Lung (tissue), 17 donors: ENCODE measurements at places on chromosomes 7 and 10. TPM values are rescaled to one million over a fixed set of nuclear protein-coding genes. Genes with fewer than 3 reads are reported as not detected.
A peak's percentile ranks its signal among the peaks of the same experiment; 100 is the strongest.

Gene TAS2R41
- polyA plus RNA-seq, result not detected

Gene HTR5A
- not detected for polyA plus RNA-seq

Gene ETV1
- polyA plus RNA-seq, result 27.4 TPM

Gene SRGN
- 1,336 TPM for polyA plus RNA-seq

- no peaks in the 10 kb centered on the region for H3K36me3 ChIP-seq
- H3K27me3 ChIP-seq, result no peaks in the 10 kb centered on the region
- no peak overlapping the region for H3K27ac ChIP-seq
- no peaks in the 10 kb centered on the region for H3K4me1 ChIP-seq
Measured at GRCh38 chr7:123494193-123494796, 40.1 kb downstream of the IQUB start.

DNA sequence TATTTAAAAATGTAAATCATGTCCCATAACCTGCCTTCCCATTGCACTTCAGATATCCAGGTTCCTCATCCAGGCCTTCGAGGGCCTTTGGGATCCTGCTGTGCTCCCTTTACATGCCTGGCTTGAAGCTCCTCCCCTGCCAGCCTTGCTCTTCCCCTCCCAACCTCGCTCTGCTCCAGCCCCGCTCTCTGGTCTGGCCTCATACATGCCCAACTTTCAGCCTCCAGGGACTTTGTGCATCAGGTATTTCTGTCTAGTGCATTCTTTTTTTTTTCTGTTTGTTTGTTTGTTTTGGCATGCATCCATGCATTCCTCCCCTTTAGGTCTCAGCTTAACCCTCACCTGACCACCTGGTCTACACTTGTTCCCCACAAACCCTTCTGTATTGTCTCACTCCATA is 160.3 kb downstream of the SNX10 start:
- no peaks in the 10 kb centered on the region for H3K27me3 ChIP-seq
- no peak overlapping the region for H3K27ac ChIP-seq
- no peak overlapping the region for H3K4me3 ChIP-seq
- no peaks in the 10 kb centered on the region for H3K36me3 ChIP-seq

DNA sequence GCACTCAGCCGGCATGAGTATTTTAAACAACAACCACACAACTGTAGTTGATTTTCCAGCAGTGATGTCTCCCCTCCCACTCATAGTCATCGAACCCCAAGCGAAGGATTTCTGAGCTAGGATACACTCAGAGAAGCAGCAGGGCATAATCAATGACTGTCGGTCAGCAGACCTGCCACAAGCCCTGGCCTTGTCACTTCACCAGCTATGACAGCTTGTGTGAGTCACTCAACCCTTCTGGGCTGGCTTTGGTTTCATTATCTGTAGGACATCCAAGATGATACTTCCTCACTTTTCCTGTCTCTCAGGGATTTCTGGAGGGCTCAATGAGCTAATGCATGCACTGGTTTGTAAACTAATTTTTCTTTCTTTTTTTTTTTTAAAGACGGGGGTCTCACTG is 22.0 kb upstream of the UBE3C start:
- no peak overlapping the region for H3K27ac ChIP-seq
- H3K4me3 ChIP-seq, result no peak overlapping the region
- DNase-seq, result no peak
- no peaks in the 10 kb centered on the region for H3K27me3 ChIP-seq

GRCh38 chr10:2076528-2076927 is 339.2 kb upstream of the ADARB2 start:
- no peaks in the 10 kb centered on the region for H3K27me3 ChIP-seq
- H3K36me3 ChIP-seq, result no peaks in the 10 kb centered on the region
- no peaks in the 10 kb centered on the region for H3K4me1 ChIP-seq
- DNase-seq, result no peak
- no peak overlapping the region for H3K4me3 ChIP-seq
- no peak overlapping the region for H3K27ac ChIP-seq

GRCh38 chr7:16455591-16455990 is 9.9 kb downstream of the SOSTDC1 start:
- H3K27me3 ChIP-seq, result no peaks in the 10 kb centered on the region
- DNase-seq, result no peak
- H3K4me3 ChIP-seq, result no peak overlapping the region

- no peak overlapping the region for H3K27ac ChIP-seq
- no peaks in the 10 kb centered on the region for H3K4me1 ChIP-seq
- no peak for DNase-seq
- H3K27me3 ChIP-seq, result no peaks in the 10 kb centered on the region
- H3K36me3 ChIP-seq, result no peaks in the 10 kb centered on the region
Measured at GRCh38 chr10:8768852-8769251, 714.4 kb downstream of the GATA3 start.

DNA sequence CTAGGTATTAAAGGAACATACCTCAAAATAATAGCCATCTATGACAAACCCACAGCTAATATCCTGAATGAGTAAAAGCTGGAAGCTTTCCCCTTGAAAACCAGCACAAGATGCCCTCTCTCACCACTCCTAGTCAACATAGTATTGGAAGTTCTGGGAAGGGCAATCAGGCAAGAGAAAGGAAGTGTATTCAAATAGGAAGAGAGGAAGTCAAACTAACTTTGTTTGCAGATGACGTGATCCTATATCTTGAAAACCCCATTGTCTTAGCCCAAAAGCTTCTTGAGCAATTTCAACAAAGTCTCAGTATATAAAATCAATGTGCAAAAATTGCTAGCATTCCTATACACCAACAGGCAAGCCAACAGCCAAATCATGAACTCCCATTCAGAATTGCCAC is 131.3 kb downstream of the FANK1 start:
- no peak for DNase-seq
- no peak overlapping the region for H3K27ac ChIP-seq
- no peak overlapping the region for H3K4me3 ChIP-seq
- H3K4me1 ChIP-seq, result no peaks in the 10 kb centered on the region

- no peaks in the 10 kb centered on the region for H3K4me1 ChIP-seq
- no peaks in the 10 kb centered on the region for H3K27me3 ChIP-seq
- no peaks in the 10 kb centered on the region for H3K36me3 ChIP-seq
Measured at GRCh38 chr7:50937727-50938126, 155.0 kb upstream of the GRB10 start.

DNA sequence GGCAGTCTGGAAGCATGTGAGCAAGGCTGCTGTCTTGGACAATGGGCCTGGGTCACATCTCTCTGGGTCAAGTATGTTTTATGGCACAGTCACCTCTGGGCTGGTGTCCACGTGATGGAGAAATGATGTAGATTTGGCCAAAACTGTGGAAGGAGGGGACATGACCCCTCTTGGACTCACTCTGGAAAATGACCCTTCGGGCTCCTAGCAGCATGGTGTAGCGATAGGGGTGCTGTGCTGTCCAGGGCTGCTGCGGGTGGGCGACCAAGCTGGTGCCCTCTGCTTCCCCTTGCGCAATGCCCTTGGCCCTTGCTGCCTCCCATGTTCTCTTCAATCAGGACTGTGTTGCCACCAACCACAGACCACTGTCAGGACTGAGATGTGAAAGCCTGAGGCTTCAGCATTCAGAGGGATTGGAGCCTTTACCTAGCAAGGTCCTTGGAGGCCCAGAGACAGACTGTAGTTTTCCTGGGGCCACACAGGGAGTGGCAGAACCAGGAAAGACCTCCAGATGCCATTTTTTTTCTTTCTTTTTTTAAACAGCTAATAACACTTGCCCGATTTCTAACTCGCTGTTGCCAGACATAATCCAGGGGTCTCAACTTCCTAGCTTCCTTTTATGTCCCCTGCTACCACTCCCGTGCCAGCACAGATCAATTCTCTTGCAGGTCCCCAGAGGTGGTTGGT is 6.1 kb downstream of the CYP26A1 start:
- H3K27ac ChIP-seq, result no peak overlapping the region
- DNase-seq, result no peak
- no peaks in the 10 kb centered on the region for H3K36me3 ChIP-seq
- H3K4me1 ChIP-seq, result no peaks in the 10 kb centered on the region
- no peak overlapping the region for H3K4me3 ChIP-seq
- H3K27me3 ChIP-seq, result peaks cover 35% of the 10 kb centered on the region

DNA sequence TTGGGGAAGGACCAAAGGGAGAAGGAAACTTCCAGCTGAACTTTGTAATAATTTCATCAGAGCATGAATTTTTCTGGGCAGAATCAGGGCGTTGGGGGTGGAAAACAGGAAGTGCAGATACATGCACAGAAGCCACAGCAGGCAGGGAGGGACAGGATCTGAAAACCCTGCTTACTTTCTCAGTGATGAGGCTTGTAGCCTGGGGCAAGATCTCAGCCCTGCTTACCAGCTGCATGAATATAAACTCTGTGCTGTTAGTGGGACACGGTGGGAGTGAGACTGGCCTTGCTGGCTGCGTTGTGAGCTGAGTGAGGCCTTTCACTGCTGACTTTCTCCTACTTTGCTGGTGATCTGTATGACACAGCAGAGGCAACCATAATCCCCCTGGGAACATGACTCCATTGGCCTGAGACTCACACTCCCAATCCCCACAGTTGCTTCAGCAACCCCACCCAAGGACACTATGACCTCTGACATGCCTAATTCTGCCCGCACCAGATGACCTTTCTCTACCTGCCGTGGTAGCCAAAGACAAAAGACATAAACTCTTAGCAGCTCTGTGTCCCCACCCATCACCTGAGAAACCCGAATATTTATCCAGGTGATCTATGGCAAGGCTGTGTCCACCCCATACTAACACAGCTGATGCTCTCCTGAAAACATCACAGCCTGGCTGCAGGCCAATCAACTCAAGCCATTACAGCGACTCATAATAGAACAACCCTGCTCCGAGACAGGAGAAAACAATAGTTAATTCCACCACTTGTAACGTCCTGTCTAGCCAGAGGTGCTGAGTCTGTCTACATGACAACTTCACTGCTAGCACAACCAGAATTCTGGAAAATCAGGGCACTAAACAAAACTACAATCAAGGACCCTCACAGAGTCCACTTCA is 190.7 kb upstream of the CHRM2 start:
- H3K4me1 ChIP-seq, result no peaks in the 10 kb centered on the region
- H3K27ac ChIP-seq, result no peak overlapping the region
- H3K4me3 ChIP-seq, result no peak overlapping the region
- no peaks in the 10 kb centered on the region for H3K36me3 ChIP-seq
- no peaks in the 10 kb centered on the region for H3K27me3 ChIP-seq

DNA sequence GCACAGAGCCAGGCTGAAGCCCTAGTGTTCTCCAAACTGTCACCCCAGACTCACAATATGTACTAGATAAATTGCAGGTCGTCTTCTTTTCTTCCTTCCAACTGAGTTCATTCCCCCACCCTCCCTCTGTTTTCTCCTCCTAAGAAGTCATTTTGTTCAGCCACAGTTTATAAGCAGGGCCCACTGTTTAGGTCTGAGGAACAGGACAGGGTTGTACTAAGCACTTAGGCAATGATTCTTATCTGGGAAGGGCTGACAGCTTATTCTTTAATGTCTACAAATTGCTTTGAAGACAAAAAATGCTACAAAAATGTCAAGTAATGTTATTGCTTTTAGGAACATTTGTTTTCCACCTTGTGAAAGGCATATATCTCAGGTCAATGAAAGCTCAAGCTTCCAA is 59.1 kb downstream of the CDC123 start:
- peaks cover 2% of the 10 kb centered on the region for H3K36me3 ChIP-seq
- DNase-seq, result no peak
- no peak overlapping the region for H3K27ac ChIP-seq
- H3K27me3 ChIP-seq, result no peaks in the 10 kb centered on the region

GRCh38 chr7:63899691-63900393 is 98.8 kb upstream of the ZNF722 start:
- no peaks in the 10 kb centered on the region for H3K4me1 ChIP-seq
- H3K36me3 ChIP-seq, result no peaks in the 10 kb centered on the region
- H3K4me3 ChIP-seq, result peak overlapping the region; percentile 57
- no peak overlapping the region for H3K27ac ChIP-seq
